Fibroblast of skin of abdomen (primary cell): ENCODE measurements at places on chromosomes 2 and 18.

DNA sequence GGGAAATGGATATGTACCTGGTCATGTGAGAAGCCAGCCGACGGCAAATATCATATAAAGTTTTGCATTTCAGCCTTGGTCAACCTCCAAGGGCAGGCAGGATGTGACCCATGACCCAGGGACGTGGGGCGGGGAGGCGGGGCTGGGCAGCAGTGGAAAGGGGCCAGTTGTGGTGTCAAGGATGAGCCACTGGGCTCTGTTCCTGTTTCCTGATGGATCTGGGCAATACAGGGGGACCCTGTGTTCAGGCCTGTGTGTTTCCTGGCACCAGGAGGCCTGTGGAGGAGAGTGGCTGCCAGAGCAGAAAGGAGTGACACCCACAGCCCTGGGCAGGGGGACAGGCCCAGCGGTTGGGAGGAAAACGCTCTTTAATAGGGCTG, 106.9 kb downstream of the GATA6 start:
- no peak for DNase-seq

GRCh38 chr2:11396467-11397445, 52.3 kb upstream of the ROCK2 start:
- DNase-seq: no peak

- DNase-seq: peak; percentile 51
Observed at GRCh38 chr2:39932198-39932597, 153.1 kb upstream of the THUMPD2 start.

- DNase-seq: no peak
Observed at GRCh38 chr2:227796045-227796711, 17.5 kb upstream of the CCL20 start.

GRCh38 chr2:9118383-9118960, 88.1 kb upstream of the ASAP2 start:
- no peak for DNase-seq

DNA sequence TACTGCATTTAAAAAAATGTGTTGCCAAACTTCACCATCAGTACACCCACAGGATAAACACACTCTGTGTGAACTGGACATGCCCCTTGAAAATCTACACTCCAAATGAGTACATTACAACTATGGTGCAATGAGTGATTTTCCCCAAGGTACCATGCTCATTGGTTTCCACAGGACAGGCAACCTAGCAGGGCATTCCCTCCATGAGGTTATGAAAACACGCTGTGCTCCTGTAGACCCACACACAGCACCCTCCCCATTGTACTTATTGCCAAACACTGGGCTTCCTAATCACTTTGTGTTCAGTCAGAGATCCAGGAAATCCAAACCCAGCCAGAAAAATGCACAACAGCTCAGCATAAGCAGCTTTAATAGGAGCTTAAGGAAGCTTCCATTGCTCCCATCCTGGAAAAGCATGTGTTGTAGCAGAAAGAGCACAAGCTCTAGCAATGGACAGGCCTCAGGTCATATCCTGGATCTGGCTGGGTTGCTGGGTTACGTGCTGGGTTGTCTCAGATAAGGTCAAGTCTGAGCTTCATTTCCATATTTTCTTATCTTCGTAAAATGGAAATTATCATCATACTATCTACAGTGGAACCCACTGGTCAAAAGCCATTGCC, 20.8 kb upstream of the ATIC start:
- DNase-seq: no peak

DNA sequence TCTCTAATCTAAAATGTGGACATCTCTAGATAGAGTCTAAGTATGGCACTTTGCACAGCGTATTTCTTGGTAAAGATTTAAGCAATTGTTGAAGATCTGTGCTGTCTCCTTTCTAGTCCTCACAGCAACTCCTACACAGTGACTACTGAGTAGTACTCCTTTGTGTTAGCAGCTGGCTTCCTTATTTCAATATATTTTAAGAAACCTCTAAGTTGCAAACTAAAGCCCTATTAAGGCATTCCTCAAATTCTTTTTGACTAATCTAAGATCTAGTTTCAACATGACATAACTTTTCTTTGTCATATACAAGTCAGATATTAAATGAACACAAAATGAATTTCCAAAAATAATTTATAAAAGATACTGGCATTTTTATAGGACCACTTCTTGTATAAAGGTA, 121.8 kb upstream of the DNAJC10 start:
- DNase-seq: peak; percentile 55

GRCh38 chr2:36468463-36469105, 113.0 kb downstream of the CRIM1 start:
- DNase-seq: peak; percentile 80

- DNase-seq: no peak
Observed at GRCh38 chr18:78979056-78979729, 425 bp upstream of the SALL3 start.

DNA sequence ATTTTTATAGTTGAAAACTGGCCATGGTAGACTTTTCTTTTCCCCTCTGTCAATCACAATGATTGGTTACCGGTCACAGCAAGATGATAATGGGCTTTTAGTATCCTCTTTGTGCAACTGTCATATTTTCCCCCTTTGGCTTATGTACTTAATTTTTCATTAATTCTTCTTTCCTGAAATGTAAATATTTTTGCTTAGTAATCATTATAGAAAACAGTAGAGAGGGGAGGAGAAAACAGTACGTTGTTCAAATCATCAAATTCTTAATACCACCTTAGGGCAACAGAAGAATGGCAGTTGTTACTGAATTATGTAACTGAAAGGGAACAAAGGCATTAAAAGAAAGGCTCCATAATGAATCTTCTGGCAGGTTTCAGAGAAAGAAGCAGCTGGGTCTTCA, 699.0 kb downstream of the METTL4 start:
- no peak for DNase-seq

DNA sequence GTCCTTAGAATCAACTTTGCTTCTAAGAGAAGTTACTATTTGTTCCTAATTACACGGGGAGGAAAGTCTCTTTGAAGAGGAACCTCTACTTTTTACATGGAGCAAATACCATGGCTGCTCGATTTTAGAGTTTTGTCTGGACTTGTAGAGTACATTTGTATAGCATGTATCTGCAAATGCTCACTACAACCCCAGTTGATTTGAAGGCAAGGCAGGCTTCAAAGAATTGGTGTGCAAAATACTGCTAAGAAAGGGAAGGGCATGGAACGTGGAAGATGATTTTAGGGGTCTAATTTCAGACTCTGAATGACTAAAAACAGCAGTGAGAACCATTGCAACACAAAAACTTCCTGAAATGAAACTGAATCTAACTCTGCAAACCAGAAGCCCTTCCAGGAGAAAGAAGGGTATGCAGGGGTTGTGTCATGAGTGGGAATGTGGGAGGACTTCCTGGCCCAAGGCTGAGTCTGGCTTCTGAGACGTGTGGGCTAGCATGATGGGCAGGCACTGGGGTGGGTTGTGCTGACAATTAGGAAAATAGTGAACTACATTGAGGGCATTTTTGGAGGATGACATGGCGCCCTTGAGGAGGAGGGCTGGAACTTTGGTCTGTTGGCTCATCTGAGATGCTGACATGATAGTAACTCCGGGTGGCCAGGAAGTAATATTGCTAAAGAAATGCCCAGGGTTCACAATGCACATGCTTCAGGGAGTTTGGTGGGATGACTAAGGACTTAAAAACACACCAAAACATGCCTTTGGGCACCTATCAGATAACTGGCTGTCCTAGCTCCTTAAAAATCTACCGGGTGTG, 18.9 kb upstream of the IL1R2 start:
- peak; percentile 73 for DNase-seq

- DNase-seq: peak; percentile 90
Observed at GRCh38 chr2:40103163-40103562, 324.1 kb upstream of the THUMPD2 start.

- DNase-seq: no peak
Observed at GRCh38 chr2:218421027-218421426, 2.1 kb downstream of the VIL1 start.

DNA sequence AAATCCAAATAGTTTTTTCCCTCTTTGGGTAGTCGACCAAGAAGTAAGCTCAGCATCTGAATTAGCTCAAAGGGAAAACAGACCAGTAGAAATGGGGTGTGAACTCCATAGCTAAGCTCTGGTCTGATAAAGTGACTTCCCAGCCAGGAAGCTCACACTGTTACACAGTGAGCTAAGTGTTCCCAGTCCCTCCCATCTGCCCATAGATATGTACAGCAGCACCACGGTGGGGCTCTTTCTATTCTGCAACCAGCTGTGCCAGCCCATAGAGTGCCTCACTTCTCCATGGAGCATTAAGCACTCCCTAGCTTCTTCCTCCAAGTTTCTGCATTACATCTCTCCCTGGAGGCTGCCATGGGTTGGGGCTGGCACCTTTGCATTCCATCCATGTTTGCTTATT, 27.6 kb upstream of the NEMP2 start:
- DNase-seq: no peak

DNA sequence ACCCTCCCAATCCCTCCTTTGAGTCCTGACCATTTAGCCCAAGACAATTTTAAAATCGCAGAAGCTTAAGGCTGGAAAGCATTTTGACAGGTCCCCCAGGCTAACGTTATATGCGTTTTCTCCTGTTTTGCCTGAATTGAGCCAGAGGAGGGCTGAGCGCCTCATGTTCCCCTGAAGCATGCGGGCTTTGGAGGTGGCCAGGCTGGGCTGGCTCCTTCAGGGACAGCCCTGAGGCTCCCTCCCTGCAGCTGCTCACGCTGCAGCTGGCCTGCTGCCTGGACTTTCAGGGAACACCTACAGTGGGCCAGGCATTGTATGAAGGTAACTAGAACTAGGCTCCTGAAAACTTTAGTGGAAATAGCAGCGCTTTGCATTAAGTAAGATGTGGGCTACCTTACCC, 179.2 kb downstream of the ACKR3 start:
- DNase-seq: no peak

GRCh38 chr2:142218471-142218870, 87.7 kb upstream of the LRP1B start:
- peak; percentile 1 for DNase-seq

- DNase-seq: peak; percentile 51
Observed at GRCh38 chr2:164792316-164793170, 49.1 kb downstream of the COBLL1 start.

GRCh38 chr2:113370478-113371091, 66.9 kb upstream of the ZNG1B start:
- peak; percentile 75 for DNase-seq

DNA sequence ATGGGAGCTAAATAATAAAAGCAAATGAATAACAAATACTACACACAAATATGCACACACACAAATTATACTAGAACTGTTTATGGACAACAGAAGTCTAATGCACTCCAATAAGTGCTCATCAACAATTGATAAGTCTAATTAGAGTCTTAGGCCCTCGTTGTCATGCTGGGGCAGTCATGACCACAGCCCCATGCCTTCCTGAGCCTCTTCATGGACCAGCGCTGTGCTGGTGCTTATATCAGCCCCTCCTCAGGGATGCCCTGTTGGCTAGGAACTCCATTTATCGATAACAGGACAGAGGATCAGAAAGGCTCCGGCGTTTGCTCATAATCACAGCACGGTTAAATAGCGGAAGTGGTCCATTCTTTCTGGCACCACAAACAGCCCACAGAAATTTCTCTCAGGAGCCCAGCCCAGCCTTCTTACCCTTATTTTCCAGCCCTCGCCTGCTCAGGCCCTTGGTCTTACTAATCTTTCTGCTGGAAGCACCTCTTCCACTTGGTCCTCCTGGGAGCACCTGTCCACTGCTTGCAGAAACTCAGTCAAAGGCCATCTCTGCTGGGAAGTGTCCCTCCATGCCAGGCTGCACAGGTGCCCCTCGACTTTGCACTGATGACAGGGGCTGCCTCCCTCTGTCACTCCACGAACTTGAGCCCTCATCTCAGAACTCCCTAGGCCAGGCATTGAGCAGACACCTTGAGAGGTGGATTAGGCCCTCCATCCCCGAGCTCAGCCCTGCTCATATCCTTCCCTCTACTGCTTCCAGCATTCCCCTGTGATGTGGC, 500.2 kb upstream of the HS6ST1 start:
- DNase-seq: no peak

DNA sequence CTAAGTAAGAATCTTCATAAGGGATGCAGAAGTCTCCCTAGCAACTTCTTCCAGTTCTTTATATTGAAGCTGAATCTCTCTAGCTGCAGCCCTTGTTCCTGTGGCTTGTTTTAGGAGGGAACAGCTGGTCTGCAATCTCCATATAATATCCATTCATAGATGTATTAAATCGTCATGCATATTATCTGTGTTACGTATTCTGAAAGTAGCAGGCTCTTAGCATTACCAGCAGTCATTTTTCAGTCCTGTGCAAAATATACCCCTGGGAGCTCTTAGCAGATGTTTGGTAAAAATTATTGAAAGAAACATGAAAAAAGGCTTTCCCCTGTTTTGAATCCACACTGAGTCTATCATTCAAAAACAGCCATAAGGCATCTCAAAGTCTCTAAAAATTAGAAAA, 385.3 kb downstream of the IRS1 start:
- DNase-seq: peak; percentile 54

GRCh38 chr2:121804340-121804739, 48.9 kb downstream of the TSN start:
- DNase-seq: peak; percentile 33

DNA sequence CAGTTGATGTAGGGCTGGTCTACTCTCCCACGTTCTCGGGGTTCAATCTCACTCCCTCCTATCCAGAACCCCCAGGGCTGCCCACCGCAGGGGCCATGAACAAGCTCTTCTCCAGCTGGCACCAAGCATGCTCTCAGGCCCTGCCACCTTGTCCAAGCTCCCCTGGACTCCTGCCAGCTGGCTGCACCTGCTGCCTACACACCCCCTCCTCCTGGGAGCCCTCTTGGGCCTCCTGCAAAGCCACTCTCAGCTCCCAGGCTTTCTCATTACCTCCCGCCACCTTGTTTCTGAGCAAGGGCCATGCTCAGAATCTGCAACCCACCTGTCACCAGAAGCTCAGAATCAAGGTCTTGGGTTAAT, 56.0 kb downstream of the HDAC4 start:
- DNase-seq: no peak

GRCh38 chr2:47056374-47056773, 98.7 kb downstream of the STPG4 start:
- DNase-seq: peak; percentile 95

DNA sequence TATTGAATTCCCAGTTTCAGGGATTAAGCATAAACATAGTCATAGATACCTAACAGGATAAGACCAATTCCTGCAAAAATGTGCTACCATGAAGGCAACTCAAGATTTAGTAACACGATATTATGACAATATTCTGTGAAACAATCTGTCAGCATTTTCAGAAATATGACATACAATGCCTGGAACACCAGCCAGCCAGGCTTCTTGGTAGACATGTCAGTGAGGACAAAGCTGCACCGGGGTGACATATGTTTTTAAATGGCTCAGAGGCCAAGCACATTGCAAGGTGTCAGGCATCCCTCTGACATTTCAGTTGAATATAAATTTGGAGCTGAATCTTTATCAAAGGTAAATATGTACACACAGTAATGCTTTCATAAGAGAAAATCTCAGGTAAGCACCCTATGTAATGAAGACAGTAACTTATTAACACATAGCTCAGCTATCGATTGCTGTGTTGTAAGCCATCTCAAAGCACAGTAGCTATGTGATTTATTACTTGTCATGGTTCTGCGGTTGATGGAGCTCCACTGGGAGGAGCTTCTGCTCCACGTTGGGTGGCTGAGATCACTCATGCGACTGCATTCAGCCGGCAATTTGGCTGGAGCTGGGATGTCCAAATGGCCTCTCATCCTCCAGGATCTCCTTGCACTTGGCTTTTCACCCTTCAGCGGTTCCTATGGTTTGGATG, 31.9 kb upstream of the EML6 start:
- DNase-seq: no peak
